Renal pelvis (tissue), 12 donors: ENCODE measurements at places on chromosomes 2 and 18. TPM values are rescaled to one million over a fixed set of nuclear protein-coding genes. Genes with fewer than 3 reads are reported as not detected.

GRCh38 chr2:149901231-149901859 lies 313.8 kb upstream of the MMADHC start:
- no peak for DNase-seq

DNA sequence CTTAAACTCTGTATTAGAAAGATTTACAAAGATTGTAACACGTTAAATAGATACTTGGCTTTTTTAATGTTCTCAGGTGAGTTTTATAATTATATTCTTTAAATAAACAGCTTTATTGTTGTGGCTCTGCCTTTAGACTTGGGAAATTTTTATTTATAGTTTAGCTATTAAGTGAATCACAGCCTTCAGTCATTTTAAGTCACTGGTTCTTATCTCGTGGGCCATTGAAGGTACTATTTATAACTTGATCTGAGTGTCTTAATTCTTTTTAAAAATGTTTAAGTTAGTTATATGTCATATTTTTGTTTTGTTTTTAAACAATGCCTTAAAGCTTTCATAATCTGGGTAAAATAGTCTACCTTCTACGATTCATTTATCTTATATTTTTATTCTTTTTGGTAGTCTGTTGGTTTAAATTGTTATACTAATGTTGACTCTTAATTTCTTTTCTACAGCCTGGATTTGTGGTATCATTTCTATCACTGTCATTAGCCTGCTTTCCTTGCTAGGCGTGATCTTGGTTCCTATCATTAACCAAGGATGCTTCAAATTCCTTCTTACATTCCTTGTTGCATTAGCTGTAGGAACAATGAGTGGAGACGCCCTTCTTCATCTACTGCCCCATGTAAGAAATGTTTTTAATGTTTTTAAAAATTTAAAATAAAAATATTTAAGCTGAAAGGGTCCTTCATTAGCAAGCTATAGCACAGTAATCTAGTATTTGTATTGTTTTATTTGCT lies 49.3 kb downstream of the SLC39A10 start:
- DNase-seq, result no peak

DNA sequence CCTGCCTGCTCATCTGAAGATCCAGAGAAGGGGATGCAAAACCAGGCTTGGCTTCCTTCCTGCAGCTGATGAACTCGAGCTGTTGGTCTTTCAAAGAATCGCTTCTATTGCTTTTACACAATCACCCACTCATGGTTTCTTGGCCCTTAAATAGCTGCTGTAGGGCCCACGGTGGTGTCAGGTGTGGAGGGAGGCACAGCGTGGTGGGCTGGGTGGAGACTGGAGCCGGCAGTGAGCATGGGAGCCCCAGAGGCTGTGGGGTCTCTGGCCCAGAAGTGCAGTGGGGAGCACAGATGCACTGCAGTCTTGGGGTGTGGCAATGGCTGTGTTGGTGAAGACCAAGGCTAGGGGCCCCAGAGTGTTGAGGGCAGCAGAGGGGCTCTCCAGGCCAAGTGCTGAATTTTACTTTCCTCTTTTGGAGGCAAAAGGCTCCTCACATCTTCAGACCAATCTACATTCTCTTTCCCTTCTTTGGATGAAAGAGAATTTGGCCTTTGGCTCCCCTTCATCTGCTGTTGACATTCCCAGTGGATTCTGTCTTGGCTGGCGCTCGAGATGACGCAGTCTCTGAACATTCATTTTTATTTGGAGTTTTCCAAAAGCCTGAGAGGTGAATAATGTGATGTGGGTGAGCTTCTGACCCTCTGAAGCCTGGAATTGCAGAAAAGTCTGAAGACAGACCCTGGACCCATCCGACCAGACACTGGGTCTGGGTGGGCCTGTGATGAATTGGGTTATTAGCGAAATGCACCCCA lies 70.1 kb upstream of the ASB18 start:
- no peak for DNase-seq

DNA sequence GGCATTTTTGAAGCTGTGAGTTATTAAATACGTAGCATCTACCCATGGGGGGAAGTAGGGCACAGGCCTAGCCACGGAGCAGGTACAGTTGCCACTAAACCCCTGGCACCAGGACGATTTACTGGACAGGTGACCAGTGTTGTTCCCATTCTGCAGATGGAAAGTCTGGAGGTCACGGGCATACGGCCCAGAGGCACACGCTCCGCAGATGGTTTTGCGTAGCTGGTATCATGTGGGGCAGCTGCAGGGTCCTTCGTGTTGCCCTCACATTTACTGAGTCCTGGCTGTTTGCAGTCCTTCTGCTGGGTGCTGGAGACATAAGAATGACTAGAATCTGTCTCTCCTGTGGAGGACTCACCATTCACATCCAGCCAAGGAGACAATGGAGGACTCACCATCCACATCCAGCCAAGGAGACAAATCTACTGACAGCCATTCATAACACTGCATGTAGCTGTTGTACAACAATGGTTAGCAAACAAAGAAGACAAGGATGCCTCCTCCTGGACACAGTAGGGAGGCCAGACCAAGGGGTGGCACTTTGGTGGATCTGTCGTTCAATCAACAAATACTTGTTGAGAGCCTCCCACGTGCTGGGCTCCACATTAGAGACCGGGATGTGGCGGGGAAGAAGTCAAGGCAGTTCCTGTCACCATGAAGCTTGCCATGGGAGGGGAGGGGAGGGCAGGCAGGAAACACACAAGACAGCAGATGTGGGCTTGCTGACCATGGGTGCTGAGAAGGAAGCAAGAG lies 24.9 kb downstream of the TWIST2 start:
- no peak for DNase-seq

The IL36RN gene
- not detected for polyA plus RNA-seq

The POLR1B gene
- 21.0 TPM for polyA plus RNA-seq

The DNAJC5G gene
- 0.60 TPM for polyA plus RNA-seq
